Activated CD4-positive, alpha-beta T cell treated with anti-CD3 and anti-CD28 coated beads for 36 hours (primary cell): ENCODE measurements at places on chromosomes 16 and 17. TPM values are rescaled to one million over a fixed set of nuclear protein-coding genes. Genes with fewer than 3 reads are reported as not detected.
A peak's percentile ranks its signal among the peaks of the same experiment; 100 is the strongest.

C1QTNF1 gene
- total RNA-seq = not detected

TBC1D3B gene
- 2.0 TPM for total RNA-seq

KCNH6 gene
- total RNA-seq = not detected

RNF222 gene
- not detected for total RNA-seq

DNA sequence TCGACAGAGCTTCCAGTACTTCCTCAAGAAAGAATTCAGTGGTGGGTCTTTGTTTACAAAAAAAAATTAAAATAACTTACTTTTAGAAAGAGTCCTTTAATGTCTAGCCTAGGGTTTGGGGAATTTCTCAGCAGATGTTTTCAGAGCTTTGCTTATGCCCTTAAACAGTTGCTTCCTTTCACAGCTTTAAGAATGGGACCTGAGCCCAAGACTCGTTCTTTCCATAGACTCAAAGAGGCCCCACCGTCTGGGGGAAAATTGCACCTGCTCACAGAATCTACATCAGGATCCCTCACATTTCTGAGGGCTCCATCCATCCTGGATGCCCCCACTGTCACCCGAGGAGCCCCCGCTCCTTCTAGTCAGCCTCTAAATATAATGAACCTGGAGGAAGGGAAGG is 60.0 kb downstream of the RGS9 start:
- DNase-seq = no peak

LONP2 gene
- 60.3 TPM for total RNA-seq

GRCh38 chr17:66717641-66718058 is 117.3 kb upstream of the CACNG5 start:
- DNase-seq = no peak

METTL9 gene
- total RNA-seq = 78.3 TPM

GRCh38 chr16:86494565-86495356 is 15.6 kb upstream of the FOXF1 start:
- no peak for DNase-seq

DNA sequence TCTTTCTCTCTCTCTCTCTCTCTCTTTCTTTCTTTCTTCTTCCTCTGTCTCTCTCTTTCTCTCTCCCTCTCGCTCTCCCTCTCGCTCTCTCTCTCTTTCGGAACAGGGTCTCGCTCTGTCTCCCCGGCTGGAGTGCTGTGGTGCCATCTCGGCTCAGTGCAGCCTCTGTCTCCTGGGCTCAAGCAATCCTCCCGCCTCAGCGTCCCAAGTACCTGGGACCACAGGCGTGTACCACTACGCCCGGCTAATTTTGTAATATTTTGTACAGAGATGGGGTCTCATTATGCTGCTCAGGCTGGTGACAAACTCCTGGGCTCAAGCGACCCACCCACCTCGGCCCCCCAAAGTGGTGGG is 12.7 kb upstream of the KLHDC4 start:
- peak; percentile 34 for DNase-seq

SLC6A4 gene
- not detected for total RNA-seq

DNA sequence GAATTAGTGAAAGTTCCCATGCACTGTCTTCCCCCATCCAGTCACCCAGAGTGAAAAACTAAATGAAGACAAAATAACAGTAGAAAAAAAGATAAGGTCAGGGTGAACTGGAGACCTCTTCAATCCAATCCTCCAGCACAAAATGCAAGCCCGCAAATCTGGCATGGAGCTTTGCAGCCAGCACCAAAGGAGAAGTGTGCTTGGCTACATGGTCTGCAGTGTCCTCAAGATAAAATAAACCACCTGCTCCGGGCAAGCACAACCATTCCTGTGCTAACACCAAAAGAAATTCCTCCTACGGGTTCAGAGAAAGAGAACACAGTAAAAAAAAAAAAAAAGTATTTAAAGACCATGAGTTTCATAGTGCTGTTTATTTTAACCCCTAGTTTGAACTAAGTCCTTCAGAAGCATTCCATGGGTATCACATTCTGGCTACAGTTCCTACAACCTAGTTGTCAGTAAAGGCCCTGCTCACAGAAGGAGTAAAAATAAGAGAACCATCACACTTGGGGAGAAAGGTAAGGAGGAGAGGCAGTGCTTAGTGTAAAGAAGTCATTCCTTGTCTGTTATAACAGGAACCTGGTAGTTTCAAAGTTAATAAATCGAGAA is 109.1 kb downstream of the GAS7 start:
- DNase-seq = no peak

TBC1D3C gene
- not detected for total RNA-seq

DNA sequence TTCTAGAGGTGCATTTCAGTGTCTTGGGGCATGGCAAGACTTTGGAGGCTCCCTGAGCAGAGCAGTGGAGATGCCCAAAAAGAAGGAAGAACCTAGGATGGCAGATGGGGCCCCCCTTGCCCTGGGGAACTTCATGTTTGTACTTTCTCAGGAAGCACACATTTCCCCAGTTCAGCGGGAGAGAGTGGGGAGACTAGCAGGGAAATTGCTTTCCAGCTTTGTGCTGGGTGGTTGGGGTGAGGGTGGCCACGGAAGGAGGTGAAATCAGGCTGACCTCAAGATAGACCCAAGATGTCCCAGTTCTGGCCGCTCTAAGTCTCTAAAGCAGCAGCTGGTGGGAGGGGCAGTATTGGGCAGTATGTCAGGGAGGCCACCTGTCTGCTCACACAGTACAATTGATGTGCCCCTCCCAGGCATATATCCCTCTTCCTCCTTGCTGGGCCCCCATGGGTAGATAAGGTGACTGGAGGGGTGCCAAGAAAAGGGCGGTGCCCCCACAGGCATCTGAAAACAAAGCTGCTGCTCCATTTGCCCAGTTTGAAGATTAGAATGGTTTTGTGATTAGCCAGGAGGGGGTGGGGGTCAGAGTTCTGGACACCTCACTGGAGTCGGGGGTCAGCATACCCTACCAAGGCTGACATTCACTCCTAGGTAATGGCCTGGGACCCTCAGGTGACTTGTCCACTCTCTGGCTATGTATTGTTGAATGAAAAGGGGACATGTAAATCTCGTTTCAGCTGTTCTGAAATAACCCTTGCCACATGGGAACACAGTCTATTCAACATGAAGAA is 17.1 kb upstream of the NAGLU start:
- no peak for DNase-seq

SLC22A31 gene
- total RNA-seq = 0.49 TPM
